ENCODE measurements at places on chromosomes 3 and 15.

DNA sequence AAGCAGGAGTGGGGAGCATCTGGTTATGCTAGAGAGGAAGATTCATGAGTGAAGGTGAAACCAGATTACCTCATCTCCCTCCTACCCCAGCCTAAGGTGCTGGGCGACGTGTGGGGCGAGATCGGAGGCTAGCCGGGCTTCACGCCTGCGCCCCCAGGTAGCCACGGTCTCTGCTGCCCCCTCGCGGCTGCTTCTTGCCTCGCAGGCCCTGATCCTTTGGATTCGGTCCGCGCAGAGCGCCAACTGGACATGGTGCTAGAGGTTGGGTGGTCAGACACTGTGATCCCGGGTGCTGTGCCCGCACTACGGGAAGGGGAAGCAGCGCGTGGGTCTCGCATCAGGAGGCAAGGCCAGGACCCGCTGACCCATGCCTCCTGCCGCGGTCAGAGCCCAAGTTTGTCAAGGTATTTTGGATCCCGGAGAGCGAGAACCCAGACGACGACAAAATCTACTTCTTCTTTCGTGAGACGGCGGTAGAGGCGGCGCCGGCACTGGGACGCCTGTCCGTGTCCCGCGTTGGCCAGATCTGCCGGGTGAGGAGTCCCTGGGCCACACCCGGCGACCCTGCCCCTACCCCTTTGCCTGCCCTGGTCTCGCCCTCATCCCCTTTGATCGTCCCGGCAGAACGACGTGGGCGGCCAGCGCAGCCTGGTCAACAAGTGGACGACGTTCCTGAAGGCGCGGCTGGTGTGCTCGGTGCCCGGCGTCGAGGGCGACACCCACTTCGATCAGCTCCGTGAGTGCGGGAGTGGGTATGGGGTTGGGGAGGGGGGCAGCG lies 4.2 kb downstream of the SEMA3B start:
- peak; percentile 82 for DNase-seq

DNA sequence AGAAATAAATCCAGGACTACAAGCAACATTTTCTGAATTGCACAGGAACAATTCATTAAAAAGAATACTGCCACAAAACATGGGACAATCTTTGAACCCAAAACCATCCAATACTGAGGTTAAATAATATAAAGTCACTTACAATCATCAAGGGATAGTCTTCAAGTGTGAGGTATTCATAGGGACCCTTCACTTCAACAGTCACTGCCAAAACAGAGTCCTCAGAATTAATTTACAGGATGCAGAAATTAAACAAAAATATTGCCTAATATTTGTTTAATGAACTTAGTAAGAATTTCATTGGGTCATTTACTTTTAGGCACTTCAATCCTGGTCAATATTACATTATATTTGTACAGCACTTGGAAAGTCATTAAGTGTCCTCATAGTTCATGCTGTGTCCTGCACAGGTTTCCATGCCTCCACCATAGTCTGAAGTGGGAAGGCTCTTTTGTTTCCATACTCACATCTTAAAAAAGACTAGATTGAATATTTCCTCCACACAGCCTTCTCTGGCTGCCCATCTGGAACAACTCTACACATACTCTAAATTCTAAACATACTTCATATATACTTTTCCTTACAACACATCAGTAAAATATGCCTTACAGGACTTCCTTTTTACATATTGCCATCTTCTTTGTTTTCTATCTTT lies 31.6 kb upstream of the VPS39 start:
- DNase-seq, result no peak

- no peak for DNase-seq
These were observed 236.3 kb downstream of the NFKBIZ start for GRCh38 chr3:102085431-102086176.

DNA sequence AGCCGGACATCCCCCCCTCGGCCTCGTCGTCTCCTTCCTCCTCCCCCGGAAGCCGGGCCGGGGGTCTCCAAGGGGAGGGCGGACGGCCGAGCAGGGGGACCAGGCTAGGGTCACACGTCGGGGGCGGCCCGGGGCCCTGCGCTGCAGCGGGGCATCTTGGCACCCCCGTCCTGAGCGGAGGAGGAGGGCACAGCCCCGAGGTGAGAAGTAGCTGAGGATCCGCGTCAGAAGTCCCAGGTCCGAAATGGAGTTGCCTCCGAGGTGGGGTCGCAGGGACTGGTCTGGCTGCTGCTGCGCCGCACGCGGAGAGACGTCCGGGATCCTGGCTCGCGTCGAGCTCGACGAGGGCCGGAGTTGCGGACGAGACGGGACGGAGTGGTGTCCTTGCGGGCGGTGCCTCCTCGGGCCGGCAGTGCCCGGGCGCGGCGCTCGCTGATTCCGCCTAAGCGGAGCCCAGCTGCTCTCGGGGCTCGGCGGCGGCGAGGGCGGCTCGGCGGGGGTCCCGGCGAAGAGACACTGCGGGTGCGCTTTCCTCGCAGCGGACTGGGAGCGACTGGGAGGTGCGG lies at the start of gene ADCY5:
Gene ADCY5 (minus strand): TSS at position 555 of the 566 bp plus-strand sequence. CDS start 545 bp downstream, at position 10.
- DNase-seq, result no peak

GRCh38 chr3:5250467-5251195 lies 63.1 kb downstream of the EDEM1 start:
- DNase-seq, result no peak

- DNase-seq, result no peak
These were observed 22.2 kb downstream of the CFAP100 start for GRCh38 chr3:126416943-126417342.

- no peak for DNase-seq
These were observed 626.1 kb downstream of the SQOR start for GRCh38 chr15:46260937-46261336.

DNA sequence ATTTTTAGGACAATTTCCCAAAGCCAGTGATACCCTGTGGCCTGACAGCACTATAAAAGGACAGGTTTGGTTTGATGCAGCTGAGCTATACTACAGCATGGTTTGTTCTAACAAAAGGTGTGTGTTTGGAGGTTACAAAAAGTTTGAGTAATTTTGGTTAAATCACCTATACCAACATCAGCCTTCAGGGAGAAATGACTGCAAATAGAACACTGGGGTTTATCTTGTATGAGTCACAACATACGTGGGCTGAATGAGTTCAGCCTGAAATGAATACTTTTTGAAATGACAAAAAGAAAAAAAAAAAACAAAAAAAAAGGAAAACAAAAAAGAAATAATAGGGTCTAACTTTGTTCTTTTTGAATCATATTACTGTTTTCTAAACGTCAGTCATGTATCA lies 345.7 kb downstream of the CNTN3 start:
- no peak for DNase-seq

- no peak for DNase-seq
These were observed 106.2 kb upstream of the MCTP2 start for GRCh38 chr15:94125156-94125555.

GRCh38 chr15:33587773-33588172 lies 277.0 kb downstream of the RYR3 start:
- no peak for DNase-seq

DNA sequence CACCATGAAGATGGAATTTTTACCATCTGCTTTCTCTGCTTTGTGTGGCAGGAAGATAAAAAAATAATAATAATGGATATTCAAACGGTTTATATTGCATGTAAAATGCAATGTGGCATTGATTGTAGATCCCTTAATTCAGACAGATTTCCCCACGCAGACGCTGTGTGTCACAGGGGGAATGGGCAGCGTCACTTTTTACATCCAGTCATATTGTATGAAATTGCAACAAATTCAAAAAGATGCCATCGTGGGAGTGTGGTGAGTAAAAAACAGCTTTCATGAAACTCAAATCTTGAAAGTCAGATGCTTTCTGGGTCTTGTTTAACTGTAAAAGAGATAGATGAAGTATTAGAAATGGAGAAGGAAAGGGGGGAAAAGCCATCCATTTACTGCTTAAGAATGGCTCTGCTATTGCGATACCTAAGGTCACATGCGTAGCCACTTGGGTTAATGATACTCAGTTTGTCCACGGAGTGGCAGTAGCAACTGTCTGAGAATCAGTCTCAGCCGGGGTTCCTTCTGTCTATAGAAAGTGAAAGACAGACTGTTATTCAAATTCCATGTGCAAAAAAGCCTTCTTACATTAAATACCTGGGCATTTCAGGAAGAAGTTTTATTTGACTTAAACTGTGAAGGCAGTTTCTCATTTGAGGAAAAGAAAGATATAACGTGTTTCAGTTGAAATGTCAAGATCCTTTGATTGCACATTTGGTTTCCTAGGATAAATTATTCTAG lies 28.5 kb downstream of the BTD start:
- peak; percentile 73 for DNase-seq

GRCh38 chr3:67245545-67245944 lies 247.4 kb downstream of the KBTBD8 start:
- DNase-seq, result no peak

DNA sequence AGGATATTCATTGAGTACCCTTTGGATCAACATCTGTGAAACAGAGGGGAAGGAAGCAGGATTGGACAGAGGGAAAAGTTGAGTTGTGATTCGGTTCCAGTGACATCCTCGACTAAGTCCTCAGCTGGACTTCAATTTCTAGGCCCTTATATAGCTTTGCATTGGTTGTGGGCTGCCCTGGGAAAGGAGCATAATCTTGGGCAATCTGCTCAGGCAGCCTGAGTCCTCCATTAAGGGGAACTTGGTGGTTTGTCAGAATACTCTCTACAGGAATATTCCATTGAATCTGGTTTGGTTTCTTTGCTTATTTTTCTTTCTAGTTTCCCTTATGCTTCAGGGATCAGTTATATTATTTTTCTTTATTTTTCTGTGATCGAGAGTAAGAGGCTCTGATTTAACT lies 94.1 kb downstream of the TCF12 start:
- DNase-seq, result no peak
